Fibroblast of lung (primary cell): ENCODE measurements at places on chromosomes 12 and 14. TPM values are rescaled to one million over a fixed set of nuclear protein-coding genes. Genes with fewer than 3 reads are reported as not detected.

GRCh38 chr14:77323571-77323970 lies 2.7 kb downstream of the GSTZ1 start:
- no peak overlapping the region for H3K27ac ChIP-seq
- DNase-seq: no peak
- no peaks in the 10 kb centered on the region for H3K36me3 ChIP-seq

CRACR2A gene
- 3.3 and 5.8 TPM in 2 replicates for total RNA-seq

GALNT9 gene
- total RNA-seq: 0.51 and 2.8 TPM in 2 replicates

- peaks cover 2% of the 10 kb centered on the region for H3K27me3 ChIP-seq
- DNase-seq: no peak
These were observed 242.0 kb upstream of the DAAM1 start for GRCh38 chr14:58946431-58946830.

GRCh38 chr14:28707814-28708213 lies 58.8 kb upstream of the FOXG1 start:
- H3K4me1 ChIP-seq: no peaks in the 10 kb centered on the region
- no peaks in the 10 kb centered on the region for H3K27me3 ChIP-seq
- DNase-seq: peak; percentile 93
- H3K4me3 ChIP-seq: no peak overlapping the region
- H3K36me3 ChIP-seq: no peaks in the 10 kb centered on the region
